T-helper 9 cell (primary cell): ENCODE measurements at places on chromosomes 2 and 18.
A peak's percentile ranks its signal among the peaks of the same experiment; 100 is the strongest.

- no peak for DNase-seq
Observed at GRCh38 chr2:119491776-119492525, 32.3 kb downstream of the SCTR start.

GRCh38 chr2:135563793-135564192, 32.5 kb downstream of the R3HDM1 start:
- DNase-seq: no peak

DNA sequence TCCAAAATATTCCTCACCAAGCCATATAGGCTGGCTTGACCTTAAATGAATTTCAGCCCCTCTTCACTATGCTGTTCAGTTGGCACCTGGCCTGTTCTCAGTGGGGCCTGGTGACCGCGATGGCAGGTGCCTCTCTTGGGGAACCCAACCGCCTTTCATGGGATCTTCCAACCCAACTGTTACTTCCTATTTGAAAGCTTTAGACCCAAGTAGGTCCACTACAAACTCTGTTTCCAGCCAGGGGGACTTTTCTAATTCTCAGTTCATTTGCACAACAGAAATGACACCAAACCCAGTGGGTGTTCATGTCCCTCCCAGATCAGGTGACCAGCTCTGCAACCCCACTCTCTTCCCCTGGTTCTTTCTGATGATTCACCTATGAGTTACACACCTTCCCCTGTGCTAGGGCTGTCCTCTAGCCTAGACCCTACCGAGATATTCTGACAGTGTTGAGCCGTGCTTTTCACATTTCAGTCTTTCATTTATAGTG, 35.6 kb upstream of the NDUFV2 start:
- no peak for DNase-seq

- no peak for DNase-seq
Observed at GRCh38 chr18:36650906-36651305, 177.9 kb downstream of the TPGS2 start.

DNA sequence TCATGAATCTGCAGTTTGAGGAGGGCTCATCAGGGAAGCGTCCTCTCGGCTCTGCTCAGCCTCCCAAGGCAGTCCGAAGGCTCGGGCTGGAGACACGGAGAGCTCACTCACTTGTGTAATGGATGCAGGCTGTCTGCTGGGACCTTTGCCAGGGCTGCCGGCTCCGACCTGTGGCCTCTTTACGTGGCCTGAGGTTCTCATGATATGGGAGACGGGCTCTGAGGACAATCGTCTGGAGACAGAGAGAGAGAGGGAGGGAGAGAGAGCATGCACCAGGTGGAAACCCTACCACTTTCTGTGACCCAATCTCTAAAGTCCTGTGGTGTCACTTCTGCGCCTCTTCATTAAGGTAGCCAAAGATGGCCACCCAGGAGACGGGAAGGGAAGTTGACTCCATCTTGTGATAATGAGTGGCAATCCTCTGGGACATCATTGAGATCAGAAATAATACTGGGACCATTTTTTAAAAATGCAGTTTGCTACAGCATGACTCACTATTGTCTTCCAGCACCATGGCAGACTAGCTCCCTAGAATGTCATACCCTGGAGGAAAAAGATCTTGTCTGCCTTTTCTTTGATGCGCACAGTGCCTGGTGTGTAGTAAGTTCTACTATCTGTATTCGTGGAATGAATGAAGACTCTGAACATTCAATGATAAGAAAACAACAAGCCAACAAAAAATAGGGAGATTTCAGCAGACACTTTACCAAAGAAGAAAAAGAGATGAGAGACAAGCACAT, 60.2 kb downstream of the CD8B2 start:
- no peak for DNase-seq

DNA sequence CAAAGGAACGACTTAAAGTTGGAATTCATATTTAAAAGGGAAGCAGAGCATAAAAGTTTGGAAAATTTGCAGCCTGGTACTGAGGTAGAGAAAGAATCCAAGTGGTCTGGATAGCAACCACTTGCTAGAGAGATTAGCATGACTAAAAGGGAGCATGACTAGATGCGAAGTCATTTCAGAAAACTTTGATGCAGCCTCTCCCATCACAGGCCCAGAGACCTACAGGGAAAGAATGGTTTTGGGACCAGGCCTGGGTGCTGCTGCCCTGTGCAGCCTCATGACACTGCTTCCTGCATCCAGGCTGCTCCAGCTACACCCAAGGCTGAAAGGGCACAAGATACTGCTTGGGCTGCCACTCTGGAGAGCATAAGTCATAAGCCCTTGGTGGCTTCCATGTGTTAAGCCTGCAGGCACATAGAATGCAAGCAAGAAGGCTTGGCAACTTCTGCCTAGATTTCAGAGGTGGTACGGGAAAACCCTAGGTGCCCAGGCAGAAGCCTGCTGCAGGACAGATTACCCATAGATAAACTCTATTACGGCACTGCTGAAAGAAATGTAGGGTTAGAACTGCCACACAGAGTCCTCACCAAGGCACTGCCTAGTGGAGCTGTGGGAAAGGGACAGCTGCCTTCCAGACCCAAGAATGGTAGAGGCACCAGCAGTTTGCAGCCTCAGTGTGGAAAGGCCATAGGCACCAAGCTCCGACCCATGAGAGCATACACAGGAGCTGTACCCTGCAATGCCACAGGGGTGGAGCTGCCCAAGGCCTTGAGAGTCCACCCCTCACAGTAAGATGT, 12.6 kb upstream of the CHN1 start:
- no peak for DNase-seq

DNA sequence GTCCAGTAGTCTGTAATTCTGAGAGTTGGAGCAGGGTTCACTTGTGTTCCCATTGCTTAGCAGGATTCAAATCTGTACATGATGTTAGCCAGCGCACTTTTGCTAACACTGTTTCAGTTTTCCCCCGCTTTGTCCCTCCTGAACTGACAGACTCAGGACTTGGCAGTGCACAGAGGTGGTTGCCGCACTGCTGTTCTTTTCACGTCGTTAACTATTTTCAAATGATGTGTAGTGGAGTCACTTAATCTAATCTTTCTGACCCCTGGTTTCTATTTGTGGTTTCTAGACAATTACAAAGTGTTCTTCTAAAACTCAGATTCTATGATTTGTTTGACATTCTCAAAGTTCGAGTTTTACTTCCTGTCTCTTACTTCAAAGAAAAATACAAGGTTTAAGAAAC, 234.5 kb downstream of the RBM43 start:
- DNase-seq: no peak

DNA sequence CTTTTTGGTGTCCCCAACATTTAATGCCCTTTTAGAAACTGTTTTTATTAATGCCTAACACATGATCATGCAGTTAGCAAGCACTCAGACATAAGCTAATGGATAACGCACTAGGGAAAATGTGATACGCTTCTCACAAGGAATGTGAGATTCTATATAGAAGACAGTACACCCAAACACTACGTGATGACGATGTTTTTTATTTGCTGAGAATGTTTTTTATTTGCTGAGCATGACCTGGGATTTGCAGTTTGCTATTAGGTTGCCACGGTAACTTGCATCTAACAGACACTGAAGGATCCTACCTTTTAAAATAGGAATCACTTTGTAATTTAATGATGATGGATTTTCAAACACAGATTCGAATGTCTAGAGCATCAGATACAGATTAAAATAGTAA, 4.9 kb downstream of the SMC6 start:
- no peak for DNase-seq

DNA sequence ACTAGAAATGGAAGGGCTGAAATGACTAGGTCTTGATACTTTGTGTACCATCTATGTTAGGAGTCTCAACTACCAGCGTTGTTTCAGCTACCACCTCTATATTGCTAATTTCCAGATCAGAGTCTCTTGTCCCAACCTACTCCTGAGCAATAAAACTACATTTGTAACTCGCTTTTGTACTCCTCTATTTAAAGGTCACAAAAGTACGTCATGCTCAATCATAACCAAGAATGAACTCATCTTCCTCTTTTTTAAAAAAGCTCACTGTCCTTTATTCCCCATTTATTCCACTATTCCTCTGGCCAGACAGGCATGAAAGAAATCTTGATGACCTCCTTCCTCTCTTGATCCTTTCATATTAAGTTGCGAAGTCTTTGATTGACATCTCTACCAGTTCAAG, 11.2 kb upstream of the MATN3 start:
- no peak for DNase-seq

GRCh38 chr18:5966514-5966913, 71.2 kb upstream of the TMEM200C start:
- no peak for DNase-seq

DNA sequence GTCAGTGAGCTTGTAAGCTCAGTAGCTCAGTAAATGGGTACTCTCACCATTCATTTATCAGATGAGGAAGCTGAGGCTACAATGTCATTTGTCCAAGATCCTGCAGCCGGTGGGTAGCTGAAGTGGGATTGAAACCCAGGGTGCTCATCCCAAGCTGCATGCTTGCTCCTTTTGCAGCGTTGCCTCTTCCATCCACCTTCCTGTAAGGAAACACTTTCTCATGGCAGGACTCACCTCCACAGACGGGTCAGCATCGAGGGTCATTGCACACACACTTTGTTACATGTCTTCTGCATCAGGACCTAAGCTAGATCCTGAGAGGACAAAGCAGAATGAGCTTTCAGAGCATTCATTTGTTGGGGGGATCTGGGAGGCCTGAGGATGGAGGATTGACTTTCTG, 60.7 kb downstream of the ACOXL start:
- DNase-seq: no peak

- DNase-seq: no peak
Observed at GRCh38 chr2:122939796-122940195, 1085.3 kb upstream of the CNTNAP5 start.

GRCh38 chr2:98118161-98118560, 31.2 kb downstream of the VWA3B start:
- no peak for DNase-seq

GRCh38 chr2:160270571-160271113, 70.6 kb upstream of the ITGB6 start:
- no peak for DNase-seq

DNA sequence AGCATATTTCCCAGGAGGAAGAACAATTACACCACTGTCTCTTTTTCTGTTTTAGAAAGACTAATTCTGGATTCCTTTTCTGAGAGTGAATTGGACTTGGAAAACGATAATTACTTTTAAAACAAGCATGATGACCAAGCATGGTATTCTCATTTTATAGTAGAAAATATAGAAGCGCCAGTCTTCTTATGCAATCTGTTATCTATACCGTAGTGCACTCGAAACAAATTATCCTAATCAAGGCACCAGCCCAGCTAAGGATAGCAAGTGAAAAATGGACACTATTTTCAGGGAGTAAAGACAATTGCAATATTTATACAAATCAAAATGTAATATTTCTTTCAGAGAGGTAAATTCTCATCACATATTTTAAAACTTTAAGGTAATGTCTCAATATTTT, 892.1 kb upstream of the POU3F3 start:
- no peak for DNase-seq

GRCh38 chr2:209495855-209496585, 72.2 kb downstream of the MAP2 start:
- DNase-seq: no peak

DNA sequence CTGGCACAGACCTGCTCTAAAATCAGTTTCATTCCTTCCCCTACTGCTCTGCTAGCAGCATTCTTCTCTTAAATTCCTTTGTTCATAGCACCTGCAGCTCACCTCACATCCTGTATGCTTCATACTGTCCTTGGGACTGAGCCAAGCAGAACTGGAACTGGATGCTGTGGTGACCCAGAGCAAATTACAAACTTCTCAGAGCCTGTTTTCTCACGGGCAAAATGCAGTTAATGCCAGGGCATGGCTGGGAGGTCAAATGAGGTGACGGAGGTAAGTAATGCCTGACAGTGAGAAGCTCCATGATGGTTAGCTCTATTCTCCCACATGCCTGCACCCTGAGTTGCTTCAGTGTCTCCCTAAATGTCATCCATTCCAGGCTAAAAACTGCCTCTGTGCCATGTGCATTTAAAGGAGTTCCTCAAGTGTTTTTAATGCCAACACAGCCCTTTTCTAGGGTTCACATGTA, 29.7 kb downstream of the C2orf42 start:
- no peak for DNase-seq

DNA sequence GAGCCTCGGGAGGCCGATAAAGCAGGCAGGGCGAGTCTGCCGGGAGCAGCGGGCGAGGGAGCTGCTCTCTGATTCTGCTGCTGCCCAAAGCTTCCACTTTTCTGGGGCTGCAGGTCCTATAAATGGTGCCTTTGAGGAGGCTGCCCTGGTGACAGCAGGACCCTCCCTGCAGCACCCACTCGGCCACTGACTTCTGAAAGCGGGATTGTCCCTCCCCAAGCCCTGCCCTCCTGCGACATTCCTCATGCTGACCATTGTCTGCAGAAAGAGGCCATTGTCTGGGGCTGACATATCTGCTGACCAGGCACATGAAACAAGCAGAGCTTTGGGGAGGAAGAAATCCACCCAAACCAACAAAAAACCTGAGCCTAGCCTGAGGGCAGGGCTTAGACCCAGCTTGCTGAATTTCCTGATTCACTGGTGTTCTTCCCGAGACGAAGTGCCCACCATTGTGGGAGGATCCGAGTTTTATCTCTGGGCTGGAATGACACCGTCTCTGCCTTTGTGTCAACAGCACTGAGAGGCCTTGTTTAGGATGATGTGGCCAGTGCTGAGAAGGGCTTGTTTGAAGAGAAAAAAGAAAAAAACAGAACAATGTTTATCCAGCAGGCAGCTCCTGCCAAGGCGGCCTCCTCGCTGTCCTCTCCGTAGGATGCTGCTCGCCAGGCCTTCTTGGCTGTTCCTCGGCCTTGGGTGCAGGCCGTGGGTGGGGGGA, 129.7 kb downstream of the MYCN start:
- DNase-seq: no peak

- peak; percentile 42 for DNase-seq
Observed at GRCh38 chr2:201643216-201643890, at the start of gene TMEM237. TMEM237 (minus strand) TSS chr2:201643503; CDS start chr2:201643400, 103 bp downstream.

DNA sequence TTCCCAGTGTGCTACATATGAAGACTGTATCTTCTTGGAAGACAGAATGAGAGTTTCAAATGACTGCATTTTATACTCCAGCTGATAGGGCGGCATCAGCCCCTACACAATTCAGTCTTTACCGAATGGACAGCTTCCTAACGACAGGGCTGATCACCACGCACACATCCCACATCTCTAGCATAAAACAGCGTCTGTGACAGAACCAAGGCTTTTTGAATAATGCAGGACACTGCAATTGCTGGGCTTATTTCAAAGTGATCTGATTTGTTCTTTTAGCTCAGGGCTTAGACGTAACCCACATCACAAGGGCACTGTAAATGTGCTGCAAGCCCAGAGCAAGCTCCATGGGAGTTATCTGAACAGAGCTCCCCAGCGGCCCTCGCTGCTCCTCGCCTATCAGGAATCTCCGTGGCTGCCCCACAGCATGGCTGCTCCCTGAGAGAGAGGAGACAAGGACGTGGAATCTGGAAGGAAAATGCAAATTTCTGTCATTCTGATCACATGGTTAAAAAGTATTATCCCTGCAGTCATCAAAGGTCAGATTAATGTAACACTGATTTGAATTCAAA, 158.5 kb upstream of the ALKAL2 start:
- no peak for DNase-seq

GRCh38 chr2:237128026-237128703, 42.5 kb downstream of the COPS8 start:
- no peak for DNase-seq

- DNase-seq: no peak
Observed at GRCh38 chr18:9711361-9712129, 3.4 kb downstream of the RAB31 start.
